ENCODE measurements at places on chromosomes 4 and X.

DNA sequence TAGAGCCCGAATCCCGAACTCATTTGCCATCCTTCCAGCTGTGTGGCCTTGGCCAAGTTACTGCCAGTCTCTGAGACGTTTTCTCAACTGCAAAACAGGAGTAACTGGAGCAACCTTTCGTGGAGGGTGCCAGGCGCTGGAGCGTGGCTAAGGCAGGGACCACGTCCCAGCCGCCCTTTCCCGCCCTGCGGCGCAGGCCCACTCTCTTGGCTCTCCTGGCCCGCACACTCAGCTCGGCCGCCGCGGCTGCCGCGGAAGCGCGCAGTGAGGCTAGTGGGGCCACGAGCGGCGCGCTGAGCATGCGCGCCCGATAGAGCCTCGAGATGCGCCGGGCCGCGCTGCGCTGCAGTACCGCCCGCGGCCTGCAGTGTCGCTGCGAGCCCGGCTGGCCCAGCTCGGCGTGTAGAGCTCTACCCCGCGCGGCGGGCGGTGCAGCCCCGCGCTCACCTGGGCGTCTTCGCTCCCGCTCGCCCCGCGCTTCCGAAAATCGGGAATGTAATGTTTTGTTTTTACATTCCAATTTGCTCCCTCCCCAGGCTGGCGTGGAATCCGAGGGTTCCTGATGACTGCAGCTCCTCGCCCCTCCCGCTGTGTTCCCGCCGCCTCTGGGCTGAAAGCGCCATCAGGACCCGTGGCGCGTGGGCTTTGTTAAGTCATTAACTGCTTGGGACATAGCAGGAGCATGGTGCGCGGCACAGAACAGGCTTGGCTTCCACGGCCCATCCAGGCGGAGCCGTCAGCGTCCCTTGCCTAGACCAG lies 4.0 kb upstream of the ZNF518B start:
- no peak for DNase-seq

- DNase-seq = no peak
Observed at GRCh38 chrX:20205927-20206708, 60.6 kb downstream of the RPS6KA3 start.

GRCh38 chr4:105236916-105237311 lies 90.2 kb downstream of the TET2 start:
- DNase-seq = no peak

GRCh38 chrX:3522101-3522650 lies 175.7 kb upstream of the MXRA5 start:
- no peak for DNase-seq

DNA sequence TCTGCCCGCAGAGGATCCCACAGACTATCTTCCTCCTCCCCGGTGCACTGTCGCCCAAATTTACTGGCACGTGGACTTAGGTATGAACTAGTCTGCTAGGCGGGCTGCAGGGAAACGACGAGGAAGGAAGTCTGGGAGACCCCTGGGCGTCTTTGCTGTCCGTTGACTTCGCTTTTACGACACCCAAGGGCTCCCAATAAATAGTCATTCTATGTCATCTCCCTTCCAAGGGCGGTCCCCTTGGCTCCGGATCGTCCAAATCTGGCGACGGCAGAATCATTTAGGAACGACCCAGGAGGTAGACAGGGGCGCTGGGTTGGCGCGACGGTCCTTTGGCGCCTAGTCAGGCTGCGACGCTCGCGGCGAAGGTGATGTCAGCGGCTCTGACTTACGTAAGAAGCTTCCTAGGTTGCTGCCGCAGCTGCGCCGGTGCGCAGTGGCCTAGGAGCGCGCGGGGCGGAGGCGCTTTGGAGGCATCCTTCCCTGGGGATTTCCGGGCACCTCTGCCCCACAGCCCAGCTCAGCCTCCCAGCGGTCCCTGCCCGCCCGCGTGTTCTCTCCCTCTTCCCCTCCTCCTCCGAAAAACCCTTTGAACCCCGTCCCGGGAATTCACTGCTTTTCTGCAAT lies 2.2 kb downstream of the NHS start:
- no peak for DNase-seq

- DNase-seq = no peak
Observed at GRCh38 chrX:41655631-41656030, 33.1 kb upstream of the GPR34 start.

- DNase-seq = no peak
Observed at GRCh38 chrX:12895866-12896265, 10.6 kb upstream of the TLR8 start.

GRCh38 chrX:115449742-115450141 lies 111.2 kb upstream of the PLS3 start:
- no peak for DNase-seq

DNA sequence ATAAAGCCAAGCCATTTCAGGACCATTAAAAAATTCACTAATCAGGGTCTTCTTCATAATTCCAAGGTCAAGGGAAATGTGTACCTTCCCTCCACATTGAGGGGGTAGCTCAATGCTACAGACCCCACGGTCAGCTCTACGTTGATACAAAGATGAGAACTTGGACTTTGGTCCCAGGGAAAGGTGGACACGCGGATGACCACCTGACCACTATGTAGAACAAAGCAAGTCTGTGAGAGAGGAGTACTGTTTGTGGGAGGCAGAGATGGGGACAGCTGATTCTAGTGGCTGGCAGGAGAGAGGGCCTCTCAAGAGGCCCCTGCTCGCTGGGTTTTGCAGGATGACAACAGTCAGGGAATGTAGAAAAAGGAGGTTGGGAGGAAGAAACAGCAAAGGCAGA lies 58.0 kb downstream of the SLC2A9 start:
- DNase-seq = no peak

- DNase-seq = no peak
Observed at GRCh38 chr4:27276307-27277073, 415.8 kb downstream of the STIM2 start.

Measured in vagina (tissue), 2 donors.